NCI-H82 (cell line): ENCODE measurements at places on chromosomes 7 and 10.

DNA sequence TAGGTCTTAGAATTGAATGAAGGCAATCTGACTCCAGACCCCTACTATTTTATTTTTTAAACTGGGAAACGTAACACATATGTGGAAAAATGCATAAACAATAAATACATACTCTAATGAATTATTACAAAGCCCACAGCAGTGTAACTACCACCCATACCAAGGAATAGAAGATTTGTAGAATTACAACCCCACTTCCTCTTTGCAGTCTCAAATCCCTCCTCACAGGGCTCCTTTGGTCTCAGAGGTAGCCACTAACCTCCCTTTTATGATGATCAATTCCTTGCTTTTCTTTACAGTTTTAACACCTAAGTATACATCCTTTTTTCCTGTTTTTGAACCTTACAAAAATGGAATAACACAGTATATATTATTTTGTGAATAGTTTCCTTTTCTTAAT is 6.7 kb upstream of the CCDC126 start:
- no peak for DNase-seq

DNA sequence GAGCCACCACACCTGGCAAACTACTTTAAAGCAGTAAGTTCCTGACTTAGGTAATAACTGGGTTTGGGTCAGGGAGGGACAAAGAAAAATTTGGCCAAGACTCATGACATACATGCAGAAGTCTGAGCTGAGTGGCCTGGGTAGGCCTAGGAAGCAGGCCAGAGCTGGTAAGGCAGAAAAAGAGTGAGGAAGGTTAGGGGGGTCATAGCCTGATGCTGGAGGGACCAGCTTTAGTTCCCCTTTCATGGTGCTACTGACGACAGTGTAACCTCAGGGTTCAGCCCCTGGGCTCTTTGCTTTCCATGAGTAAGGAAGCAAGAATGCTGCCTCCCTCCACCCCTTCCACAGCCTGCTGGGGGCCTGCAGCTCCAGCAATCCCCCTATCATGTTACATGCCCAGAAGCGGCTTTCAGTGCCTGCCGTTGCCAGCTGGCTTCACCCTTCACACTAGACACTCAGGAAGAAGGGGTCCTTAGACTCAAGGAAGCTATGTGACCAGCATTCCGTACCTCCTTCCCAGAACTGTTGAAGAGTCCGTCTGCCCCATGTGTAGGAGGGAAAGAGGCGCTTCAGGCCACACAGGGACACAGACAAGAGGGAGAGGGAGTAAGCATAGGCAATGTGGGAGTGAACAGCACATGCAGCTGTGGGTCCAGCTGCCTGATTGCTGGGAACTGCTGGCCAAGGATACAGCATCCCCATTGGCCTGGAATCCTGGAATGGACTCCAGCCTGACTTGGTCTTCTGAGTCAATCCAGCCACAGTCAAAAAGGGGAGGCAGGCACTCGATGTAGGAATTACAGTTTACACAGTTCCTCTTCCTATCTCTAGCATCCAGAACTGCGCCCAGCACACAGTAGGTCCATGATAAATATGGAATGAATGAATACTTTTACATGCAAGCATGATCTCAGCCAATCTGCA is 4.1 kb upstream of the PLAU start:
- DNase-seq = peak; percentile 64

DNA sequence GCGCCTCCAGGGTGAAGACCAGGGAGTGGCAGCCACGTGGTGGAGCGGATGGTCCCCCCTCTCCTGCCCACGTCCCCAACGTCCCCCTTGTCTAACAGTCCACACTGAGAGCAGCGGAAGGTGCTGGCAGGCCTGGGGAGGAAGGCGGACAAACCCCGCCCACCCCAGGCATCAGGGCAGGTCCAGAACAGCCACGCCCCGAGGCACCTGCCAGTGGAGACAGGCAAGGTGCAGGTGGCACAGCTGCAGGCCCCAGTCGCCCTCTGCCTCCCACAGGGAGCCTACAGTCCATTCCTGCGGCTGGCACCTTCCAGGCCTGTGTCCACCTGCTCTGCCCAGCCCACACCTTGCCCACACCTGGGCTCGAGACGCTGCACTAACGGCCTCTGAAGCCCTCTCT is 24.9 kb downstream of the CYP2W1 start:
- no peak for DNase-seq

DNA sequence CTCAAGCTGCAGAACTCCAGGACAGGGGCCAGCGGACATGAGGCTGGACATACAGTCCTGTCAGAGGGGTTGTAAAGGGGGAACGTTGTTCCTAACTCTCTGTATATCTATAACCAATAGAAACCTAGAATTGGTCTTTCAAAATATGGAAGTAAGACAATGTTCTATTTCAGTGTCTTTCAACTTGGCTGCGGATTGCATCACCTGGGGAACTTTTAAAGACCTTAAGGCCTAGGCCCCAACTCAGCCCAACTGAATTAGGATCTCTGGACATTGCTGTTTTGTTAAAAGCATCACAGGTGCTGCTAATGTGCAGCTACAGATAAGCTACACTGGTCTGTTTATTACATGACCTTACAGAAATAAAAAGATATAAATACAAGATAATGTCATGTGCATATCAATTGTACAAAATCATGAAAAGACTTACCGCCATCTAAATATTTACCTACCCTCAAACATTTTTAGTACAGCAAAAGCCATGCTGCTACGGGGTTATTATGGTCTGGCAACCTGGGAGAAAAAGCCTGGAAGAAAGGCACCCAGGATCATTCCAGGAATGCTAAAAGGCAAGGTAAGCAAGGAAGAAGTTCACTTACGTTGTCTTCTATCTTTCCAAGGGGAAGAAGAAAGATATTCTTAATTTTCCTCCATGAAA is 169.1 kb downstream of the RAPGEF5 start:
- DNase-seq = no peak

- peak; percentile 61 for DNase-seq
These were observed 3.4 kb upstream of the CDK13 start for GRCh38 chr7:39946693-39947092.

GRCh38 chr7:115831371-115831770 is 199.2 kb downstream of the TFEC start:
- no peak for DNase-seq

DNA sequence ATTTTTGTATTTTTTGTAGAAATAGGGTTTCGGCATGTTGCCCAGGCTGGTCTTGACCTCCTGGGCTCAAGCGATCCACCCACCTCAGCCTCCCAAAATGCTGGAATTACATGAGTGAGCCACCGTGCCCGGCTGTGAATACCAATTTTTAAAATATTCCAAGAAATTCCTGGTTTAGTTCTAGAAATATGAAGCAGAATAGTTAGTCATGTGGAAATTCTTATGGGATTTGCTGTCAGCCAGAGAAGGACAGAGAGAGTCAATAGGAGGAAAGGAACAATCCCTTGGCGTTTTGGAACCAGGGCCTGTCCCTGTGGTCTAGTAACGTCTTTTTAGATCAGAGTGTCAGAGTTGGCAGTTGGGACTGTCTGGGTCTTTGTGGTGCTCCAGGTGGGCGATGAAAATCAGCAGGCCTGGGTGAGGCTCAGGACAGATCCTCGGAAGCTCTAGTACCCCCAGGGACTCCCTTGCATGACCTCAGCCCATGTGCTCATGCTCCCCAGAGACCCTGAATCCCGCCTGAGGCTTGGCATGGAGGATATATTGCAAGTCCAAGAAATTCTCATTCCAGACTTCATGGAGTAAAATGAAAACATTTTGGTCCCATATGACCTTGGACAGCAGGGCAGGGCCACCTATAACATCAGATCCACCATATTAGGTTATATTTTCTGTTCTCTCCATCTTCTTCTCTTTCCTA is 7.8 kb downstream of the NODAL start:
- DNase-seq = no peak

DNA sequence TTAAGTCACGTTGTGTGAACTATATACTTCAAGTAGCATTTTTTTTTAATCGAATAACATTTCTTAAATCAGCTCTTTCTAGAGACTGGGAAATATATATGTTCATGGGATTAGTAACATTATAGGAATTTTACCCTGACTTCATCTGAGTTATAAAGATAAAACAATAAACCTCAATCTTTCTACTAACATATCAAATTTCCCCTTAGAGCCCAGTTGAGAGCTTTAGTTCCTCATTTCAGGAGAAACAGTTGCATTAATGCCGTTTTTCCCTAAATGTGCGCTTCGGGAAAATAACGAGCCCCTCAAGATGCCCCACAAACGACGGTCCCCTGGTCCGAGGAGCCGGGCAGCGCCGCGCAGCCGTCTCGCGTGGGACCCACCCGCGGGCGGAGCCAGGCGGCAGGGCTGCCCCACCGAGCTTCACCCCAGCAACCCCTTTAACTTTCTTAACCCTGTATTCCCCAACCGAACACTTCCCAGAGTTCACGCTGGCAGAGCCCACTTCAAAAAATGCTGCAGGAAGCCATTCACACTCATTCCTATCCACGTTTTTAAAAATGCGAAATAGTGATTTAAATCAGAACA is 152.5 kb upstream of the YAE1 start:
- DNase-seq = no peak

DNA sequence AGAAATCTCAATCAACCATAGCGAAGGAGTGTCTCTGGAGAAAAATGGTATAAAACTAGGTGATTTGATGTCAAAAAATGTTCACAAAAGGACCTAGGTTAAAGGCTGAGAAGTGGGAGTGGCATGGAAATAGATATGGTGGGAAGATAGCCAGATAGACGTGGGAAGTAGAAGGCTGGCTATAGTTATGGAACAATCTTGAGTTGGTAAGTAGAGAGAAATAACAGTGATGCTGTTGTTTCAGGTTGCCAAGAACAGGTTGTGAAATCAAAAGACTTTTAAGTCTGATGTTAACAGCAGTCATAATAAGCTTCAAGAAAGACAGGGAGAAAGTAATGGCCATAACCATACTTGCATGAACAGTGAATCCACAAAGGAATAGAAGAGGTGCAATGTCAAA is 106.1 kb upstream of the RSU1 start:
- no peak for DNase-seq

DNA sequence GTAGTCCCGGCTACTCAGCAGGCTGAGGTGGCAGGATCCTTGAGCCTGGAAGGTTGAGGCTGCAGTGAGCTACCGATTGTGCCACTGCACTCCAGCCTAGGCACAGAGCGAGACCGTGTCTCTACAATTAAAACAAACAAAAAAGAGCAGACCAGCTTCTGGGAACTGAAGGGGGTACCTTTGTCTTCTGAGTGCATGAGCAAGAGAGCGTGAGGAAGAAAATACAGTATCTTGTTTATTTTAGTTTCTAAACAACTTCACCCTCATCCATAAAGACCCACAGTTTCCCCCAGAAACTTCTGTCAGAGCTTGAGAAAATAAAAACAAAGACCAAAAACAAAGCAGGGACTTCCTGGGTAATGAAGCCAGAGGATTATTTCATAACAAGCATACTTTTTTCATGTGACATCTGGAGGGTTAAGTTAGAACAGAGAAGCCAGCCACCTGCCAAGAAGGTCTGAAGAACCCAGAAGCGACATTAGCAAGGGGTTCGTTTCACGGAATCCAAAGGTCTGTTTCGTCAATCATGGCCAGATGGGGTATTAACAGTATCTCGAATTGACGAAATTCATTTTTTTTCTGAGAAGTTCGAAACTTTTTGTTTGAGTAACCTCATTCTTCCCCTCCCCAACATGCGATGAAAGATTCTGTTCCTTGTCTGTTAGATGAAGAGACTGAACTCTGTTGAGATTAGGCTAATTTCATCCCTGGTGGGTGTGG is 10.2 kb upstream of the IL2RA start:
- DNase-seq = peak; percentile 6

DNA sequence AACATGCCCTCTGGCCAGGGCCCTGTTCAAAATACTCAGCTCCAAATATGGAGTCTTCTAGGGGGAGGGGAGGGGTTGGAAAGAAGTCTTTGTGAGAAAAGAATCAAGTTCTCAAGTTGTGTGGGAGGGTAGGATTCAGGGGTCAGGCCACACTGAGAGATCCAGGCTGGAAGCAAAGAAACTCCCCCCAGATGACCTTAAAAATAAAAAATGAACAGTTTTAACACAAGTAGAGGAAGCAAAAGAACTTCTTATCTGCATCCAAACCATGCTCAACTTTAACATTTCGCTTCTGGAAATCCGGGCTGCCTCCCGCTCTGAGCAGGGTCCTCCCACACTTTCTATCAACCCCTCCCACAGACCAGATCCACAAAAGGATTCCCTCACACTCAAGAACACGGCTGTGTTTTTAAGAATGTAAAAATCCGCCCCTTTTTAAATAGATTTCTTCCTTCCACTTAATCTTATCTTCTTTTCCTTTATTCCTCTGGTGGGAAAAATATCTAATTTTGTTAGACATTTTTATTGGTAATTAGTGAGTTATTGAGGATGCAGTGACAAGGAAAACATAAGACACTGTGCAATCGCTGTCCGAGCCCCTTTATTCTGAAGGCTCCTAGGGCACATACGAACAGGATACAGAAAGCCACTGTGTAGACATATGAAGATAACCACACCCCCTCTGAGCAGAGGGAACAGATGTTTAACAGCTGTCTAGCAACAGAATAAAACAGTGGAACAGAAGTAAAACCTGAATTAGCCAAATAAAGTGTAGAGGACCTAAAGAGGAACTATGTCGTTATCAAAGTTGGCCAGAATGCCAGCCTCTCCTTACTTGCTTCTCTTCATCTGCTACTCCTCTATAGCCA is 43.8 kb downstream of the CYTH3 start:
- DNase-seq = no peak

- no peak for DNase-seq
These were observed 762 bp downstream of the PON1 start for GRCh38 chr7:95323410-95324129.

DNA sequence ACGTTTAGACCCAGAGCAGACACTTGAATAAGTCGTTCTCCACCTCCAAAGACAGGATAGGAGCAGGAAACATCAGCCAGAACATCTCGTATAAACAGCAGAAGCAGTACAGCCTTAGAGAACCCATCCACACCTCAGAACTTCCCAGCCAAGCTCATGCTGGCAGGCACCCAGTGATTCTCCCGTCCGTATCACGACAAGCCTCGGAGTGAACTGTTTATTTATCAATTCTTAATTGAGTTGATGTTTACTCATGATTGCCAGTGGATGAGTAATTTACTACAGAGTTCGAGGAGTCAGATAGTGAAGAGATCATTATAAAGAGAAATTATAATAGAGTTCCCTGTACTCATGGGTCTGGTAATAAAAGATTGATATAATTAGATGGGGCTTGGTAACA is 811.5 kb downstream of the LRMDA start:
- DNase-seq = no peak

DNA sequence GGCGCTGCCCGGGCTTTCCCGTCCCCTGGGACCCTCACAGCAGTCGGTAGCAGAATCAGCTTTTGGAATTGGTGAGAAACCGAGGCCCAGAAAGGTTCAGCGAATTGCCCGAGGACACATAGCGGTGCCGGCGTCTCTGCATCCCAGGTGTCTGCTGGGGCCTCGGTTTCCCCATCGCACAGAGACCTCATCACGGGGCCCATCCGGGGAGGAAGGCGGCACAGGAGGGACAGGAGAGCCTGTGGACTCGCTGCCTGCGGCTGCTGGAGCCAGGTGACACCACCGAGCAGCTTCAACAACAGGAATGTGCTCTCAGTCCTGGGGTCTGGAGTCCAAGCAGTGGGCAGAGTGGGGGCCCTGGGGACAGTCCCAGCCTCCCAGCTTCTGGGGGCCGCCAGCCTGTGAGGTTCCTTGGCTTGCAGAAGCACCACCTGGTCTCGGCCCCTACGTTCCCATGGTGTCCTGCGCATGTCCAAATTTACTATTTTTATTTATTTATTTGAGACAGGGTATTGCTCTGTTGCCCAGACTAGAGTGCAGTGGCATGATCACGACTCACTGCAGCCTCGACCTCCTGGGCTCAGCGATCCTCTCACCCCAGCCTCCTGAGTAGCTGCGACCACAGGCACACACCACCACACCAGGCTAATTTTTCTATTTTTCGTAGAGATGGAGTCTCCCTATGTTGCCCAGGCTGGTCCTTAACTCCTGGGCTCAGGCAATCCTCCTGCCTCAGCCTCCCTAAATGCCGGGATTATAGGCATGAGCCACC is 539 bp upstream of the COX19 start:
- DNase-seq = no peak
